Caco-2 (cell line): ENCODE measurements at places on chromosomes 1 and 21. TPM values are rescaled to one million over a fixed set of nuclear protein-coding genes. Genes with fewer than 3 reads are reported as not detected.

DNA sequence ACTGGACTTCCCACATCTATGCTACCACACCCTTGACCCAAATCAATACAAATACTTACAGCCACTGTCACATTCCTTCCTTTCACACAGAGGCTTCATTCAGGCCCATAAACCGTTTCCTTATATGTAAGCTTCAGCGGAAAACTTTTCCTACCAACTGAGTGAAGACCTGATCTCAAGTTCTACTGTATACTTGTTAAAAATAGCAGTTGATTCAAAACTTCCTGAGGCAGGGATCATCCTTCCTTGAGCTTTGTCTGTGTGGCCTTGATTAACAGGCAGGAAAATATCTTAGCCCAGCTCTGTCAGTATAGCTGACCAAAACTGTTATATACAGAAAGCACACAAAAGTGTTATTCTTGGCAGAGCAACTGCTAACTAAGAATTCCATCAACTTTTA, 42.7 kb downstream of the DENND2C start:
- no peak overlapping the region for H3K27ac ChIP-seq
- no peak for DNase-seq
- no peaks in the 10 kb centered on the region for H3K36me3 ChIP-seq
- no peaks in the 10 kb centered on the region for H3K27me3 ChIP-seq

DNA sequence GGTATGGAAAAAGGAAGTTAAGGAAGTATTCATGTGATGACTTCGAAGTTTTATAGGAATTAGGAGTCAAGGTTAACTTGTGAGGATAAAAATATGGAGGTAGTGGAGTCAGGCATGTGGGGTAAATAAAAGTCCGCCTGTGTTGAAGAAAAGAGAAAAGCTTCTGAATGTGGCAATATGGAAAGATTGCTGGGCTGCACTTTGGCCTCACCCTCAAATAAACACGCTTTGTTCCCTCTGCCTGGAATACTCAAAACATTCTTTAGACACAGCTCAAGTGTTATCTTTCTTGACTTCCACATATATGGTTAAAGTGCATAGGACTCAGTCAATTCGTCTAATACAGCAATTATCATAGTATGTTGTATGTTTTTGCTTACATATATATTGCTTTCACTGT, 137.7 kb downstream of the PLA2G4A start:
- H3K36me3 ChIP-seq = peaks cover 1% of the 10 kb centered on the region; the same call in 1 of the 2 replicates
- DNase-seq = no peak
- H3K4me3 ChIP-seq = no peak overlapping the region
- peaks cover 10% of the 10 kb centered on the region; the same call in 1 of the 2 replicates for H3K4me1 ChIP-seq

The NBL1 gene
- 23.0 and 24.0 TPM in 2 replicates for total RNA-seq

The LIPI gene
- not detected in 2 replicates for total RNA-seq

DNA sequence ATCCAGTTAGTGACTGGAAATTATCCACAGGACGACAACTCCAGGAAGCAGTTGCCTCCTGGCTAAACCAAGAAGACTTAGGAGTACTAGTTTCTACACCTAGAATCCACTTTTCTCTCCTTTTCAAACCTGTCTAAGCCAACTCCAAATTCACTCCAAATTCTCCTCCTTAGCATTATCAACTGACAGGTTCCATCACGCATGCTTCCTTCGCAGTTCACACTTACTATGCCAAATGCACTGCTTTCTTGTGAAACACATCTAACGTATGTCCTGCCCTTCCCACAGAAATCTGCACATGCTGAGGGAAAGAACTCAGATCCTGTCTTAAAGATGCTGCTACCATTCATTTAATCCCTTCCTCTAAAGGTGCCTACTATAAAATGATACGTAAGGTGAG, 225.9 kb downstream of the RERE start:
- H3K4me3 ChIP-seq = no peak overlapping the region
- H3K36me3 ChIP-seq = peaks cover 1% of the 10 kb centered on the region; the same call in 1 of the 2 replicates
- H3K4me1 ChIP-seq = 0 out of 2 replicates have a peak, but pooled peaks cover 3% of the 10 kb centered on the region

The GNAT2 gene
- not detected in 2 replicates for total RNA-seq

DNA sequence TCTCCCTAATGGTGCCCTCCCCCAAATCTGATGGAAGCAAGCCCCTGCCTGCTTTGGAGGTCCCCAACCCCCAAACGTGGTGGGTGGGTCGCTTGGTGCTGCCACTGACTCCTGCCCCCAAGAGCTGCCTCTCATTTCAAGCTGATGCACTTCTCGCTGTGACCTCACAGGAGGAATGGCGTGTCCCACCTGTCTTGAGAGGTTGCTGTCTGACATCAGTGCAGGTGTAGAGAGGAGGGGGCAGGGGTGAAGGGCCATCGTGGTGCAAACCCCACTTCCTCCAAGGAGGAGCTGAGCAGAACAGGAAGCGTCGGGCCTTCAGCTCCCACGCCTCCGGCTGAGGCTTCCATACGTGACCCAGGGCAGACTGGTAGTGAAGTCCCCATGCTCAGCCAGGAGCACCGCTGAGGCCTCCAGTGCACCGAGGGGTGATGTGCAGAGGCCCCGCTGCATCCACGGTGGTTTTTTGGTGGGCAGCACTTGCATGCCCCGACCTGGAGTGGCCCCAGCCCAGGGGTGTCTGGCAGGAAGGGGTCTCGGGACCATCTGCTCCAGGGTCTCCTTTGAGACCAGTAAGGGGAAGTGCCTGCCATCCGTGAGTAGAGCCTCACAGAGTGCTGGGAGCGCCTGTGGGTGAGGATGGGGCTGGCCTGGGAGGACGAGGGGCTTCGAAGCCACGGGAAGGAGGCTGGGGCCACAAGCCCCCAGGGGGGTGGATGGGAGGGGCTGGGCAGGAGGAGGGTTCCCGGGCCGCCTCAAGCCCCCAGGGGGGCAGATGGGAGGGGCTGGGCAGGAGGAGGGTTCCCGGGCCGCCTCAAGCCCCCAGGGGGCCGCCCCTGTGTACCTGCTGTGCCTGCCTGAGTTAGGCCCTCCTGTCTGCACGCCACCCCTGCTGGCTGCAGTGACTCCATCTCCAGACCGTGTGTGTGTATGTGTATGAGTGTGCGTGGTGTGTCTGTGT, 39.8 kb downstream of the WDR4 start:
- H3K36me3 ChIP-seq = 0 out of 2 replicates have a peak, but pooled peaks cover 4% of the 10 kb centered on the region
- no peaks in the 10 kb centered on the region for H3K4me1 ChIP-seq
- no peak for DNase-seq
- no peak overlapping the region for H3K4me3 ChIP-seq
- H3K27ac ChIP-seq = no peak overlapping the region

The SPATC1L gene
- total RNA-seq = 3.1 and 4.6 TPM in 2 replicates

The HAO2 gene
- total RNA-seq = 0.27 and 0.39 TPM in 2 replicates

DNA sequence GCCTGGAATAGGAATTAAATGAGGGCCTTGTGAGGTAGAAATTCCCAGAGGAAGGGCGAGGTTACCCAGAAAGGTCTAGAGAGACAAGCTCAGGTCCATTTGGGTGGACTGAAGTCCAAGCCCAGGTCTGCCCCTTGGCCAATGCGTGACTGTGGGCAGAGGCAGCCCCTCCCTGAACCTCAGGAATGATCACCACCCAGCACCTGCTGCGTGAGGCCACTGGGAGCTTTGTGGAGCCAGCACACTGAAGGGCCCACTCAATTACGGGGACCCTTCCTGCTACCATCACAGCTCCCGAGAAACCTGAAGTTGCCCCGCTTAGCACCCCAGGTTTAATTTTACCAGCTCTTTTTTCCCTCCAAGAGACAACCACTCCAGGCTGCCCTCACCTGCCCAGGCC, 6.5 kb upstream of the MATN1 start:
- H3K4me1 ChIP-seq = no peaks in the 10 kb centered on the region
- H3K27ac ChIP-seq = no peak overlapping the region
- no peaks in the 10 kb centered on the region for H3K27me3 ChIP-seq
- no peak for DNase-seq

The OR2L8 gene
- not detected in 2 replicates for total RNA-seq

- no peak overlapping the region for H3K4me3 ChIP-seq
- no peaks in the 10 kb centered on the region for H3K27me3 ChIP-seq
- peaks cover 8% of the 10 kb centered on the region; the same call in 1 of the 2 replicates for H3K4me1 ChIP-seq
- no peaks in the 10 kb centered on the region for H3K36me3 ChIP-seq
- H3K27ac ChIP-seq = no peak overlapping the region
Measured at GRCh38 chr1:224517171-224517570, 82.6 kb upstream of the WDR26 start.

The TACSTD2 gene
- total RNA-seq = 25.6 and 31.9 TPM in 2 replicates

DNA sequence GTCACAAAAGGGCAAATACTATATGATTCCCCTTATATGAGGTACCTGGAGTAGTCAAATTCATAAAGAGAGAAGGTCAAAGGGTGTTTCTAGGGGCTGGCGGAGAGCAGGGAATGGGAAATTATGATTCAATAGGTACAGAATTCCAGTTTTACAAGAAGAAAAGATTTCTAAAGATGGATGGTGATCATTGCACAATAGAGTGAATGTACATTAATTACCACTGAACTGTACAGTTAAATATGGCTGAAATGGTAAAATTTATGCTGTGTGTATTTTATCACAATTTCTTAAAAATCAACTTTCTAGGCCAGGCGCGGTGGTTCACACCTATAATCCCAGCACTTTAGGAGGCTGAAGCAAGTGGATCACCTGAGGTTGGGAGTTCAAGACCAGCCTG, 18.1 kb upstream of the TMEM81 start:
- H3K4me3 ChIP-seq = no peak overlapping the region
- peaks cover 2% of the 10 kb centered on the region for H3K36me3 ChIP-seq
- no peak overlapping the region for H3K27ac ChIP-seq
- H3K4me1 ChIP-seq = no peaks in the 10 kb centered on the region
- DNase-seq = no peak
- no peaks in the 10 kb centered on the region for H3K27me3 ChIP-seq

- H3K27me3 ChIP-seq = no peaks in the 10 kb centered on the region
- H3K4me3 ChIP-seq = no peak overlapping the region
- no peak overlapping the region for H3K27ac ChIP-seq
- H3K4me1 ChIP-seq = no peaks in the 10 kb centered on the region
- no peak for DNase-seq
Measured at GRCh38 chr1:147719711-147720225, 40.6 kb downstream of the GJA5 start.

The NTRK1 gene
- total RNA-seq = not detected in 2 replicates

- no peaks in the 10 kb centered on the region for H3K4me1 ChIP-seq
- no peaks in the 10 kb centered on the region for H3K36me3 ChIP-seq
- DNase-seq = no peak
Measured at GRCh38 chr1:207414606-207415108, 39.5 kb upstream of the CR2 start.
